ENCODE measurements at places on chromosomes 11 and 22.

GRCh38 chr11:102295045-102295444 is 22.2 kb upstream of the BIRC3 start:
- H3K27me3 ChIP-seq, result no peaks in the 10 kb centered on the region
- no peaks in the 10 kb centered on the region for H3K4me1 ChIP-seq
- no peak overlapping the region for H3K27ac ChIP-seq
- no peak overlapping the region for H3K4me3 ChIP-seq
- DNase-seq, result no peak
- H3K36me3 ChIP-seq, result no peaks in the 10 kb centered on the region

- no peak overlapping the region for H3K27ac ChIP-seq
- H3K4me3 ChIP-seq, result no peak overlapping the region
- H3K36me3 ChIP-seq, result no peaks in the 10 kb centered on the region
- peaks cover 13% of the 10 kb centered on the region for H3K27me3 ChIP-seq
- DNase-seq, result no peak
- H3K4me1 ChIP-seq, result no peaks in the 10 kb centered on the region
Measured at GRCh38 chr22:50171965-50172421, 1.5 kb downstream of the PANX2 start.

DNA sequence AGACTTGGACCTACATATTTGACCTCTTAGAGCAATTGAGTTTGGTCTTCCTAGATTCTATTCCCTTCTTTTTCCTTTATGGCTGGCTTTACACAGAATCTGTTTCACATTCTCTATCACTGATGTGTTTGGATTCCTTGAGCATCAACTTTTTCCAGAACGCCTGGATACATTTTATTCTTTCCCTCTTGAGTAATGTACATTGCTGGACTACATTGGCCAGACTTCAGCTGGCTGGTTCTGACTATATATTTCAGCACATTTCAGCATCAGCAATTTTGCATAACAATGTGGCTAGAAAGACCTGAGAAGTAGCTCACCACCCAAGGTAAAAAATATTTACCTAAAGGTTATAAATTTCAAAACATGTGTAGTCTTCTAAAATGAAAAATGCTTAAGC is 2198.2 kb upstream of the RAG2 start:
- H3K27me3 ChIP-seq, result no peaks in the 10 kb centered on the region
- H3K4me1 ChIP-seq, result no peaks in the 10 kb centered on the region
- DNase-seq, result no peak
- no peaks in the 10 kb centered on the region for H3K36me3 ChIP-seq
- H3K27ac ChIP-seq, result no peak overlapping the region

DNA sequence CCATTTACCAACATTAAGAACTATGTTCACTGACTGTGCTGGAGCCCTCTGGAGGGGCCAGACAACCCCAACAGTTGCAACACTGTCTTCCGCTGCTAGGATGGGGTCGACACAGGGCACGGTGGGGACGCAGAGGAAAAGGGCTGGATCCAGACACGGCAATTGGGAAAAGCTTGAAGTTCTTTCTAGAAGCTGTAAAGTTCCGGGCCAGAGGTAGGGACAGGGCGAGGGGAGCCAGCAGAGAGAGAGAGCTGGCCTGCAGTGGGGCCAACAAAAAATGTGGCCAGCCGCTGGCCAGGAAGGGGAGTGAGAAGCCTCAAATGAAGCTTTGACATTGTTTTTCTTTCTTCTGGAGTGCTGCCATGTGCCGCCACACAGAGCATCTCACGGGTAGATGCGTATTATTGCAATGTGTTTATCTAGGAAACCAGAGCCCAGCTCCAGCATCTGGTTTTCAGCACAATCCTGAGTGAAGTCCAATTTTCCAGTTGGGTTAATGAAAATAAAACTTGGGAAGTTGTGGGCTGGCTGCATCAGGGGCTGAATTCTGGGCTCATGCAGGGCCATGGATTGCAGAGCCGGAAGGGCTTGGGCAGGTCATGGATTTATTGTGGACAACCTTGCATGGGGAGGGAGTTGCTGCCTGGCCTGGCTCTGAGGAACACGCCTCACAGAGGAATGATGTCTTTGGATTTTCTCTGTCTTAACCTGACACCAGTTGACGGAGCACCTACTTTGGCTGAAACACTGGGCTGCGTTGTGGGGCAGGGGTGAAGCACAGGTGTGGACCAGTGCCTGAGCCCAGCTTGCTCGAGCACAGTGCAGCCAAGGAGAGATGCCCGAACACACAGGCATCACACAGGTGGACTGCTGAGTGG is 67.6 kb upstream of the AMPD3 start:
- H3K27ac ChIP-seq, result peak overlapping the region; percentile 90
- DNase-seq, result peak; percentile 93
- peaks cover 30% of the 10 kb centered on the region for H3K4me1 ChIP-seq
- no peaks in the 10 kb centered on the region for H3K27me3 ChIP-seq
- no peak overlapping the region for H3K4me3 ChIP-seq

All from fibroblast of lung (primary cell).